ENCODE measurements at places on chromosomes 3 and 15.

GRCh38 chr15:78629716-78630065 lies 8.9 kb upstream of the CHRNA3 start:
- no peak for DNase-seq

- no peak for DNase-seq
Observed at GRCh38 chr3:157098823-157099185, 61.1 kb downstream of the CCNL1 start.

GRCh38 chr15:50051811-50052419 lies 67.1 kb downstream of the ATP8B4 start:
- no peak for DNase-seq

DNA sequence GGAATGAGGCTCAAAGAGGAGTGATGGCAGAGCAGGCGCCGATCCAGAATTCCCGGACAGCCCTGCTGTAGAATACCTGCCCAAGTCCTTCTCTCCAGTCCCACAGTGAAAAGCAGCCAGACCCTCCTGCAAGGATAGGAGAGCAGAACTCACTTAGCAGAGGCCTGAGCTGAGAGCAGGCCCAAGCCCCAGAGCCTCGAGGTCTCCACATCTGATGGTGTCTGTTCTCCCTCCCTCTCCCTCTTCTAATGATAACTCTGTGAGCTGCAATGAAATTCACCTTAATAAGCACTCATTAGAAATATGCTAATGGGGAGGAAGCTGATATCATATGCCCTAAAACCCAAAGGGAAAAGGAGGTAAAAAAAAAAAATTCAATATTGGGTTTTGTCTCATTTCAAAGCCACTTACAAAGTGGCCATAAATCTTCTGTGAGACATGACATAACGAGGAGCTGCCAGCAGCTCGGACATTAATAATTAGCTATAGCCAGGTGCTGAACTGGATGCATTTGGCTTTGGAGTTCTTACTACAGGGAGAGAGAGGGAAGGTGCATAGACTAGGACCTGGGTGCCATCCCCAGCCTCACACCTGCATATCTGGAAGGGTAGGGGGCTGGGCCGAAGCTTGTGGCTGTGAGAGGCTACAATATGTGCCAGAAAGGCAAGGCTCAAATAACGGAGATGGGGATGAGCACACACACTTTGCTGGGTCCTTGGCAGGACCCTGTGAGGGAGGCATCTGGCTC lies 108.4 kb downstream of the MEGF11 start:
- DNase-seq: no peak

DNA sequence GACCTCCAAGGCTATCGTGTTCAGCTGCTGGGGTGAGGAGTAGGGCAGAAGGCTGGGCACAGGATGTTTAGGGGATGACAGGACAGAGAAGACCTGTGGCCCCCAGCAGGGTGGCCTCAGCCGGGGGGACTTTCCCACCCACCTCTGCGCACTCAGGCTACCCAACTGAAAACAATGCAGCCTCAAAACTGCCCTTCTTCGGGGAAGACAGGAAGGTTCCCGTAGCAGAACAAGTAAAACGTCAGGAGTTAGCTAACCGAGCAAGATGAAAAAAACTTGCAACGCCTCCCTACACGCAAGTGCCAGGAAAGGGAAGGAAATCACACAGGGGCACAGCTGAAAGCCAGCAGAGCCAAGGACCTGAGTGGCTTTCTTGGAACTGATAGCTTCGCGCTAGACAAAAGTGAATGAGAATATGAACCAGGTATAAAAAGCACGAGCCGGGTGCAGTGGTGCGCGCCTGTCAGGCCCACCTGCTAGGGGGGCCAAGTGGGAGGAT lies 38.4 kb upstream of the FURIN start:
- DNase-seq: no peak

DNA sequence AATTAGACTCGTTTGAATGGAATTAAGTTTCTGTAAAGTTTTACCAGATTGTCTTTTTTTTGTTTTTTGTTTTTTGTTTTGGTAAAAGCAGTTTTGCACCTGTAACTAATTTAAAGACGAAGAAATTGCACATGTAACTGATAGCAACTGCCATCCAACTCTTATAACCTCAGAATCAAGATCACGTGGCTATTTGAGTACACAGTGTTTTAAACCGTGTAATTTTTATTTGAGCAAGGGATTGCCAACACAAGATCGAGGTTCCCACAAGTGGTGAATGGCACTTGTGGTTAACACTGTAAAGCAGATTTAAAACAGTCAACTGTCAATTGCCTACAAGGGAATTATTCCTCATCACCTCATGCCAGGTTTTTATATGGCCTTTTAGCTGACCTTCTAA lies 67.3 kb downstream of the PPARG start:
- no peak for DNase-seq

- no peak for DNase-seq
Observed at GRCh38 chr3:111729087-111729846, 129.8 kb upstream of the PHLDB2 start.

DNA sequence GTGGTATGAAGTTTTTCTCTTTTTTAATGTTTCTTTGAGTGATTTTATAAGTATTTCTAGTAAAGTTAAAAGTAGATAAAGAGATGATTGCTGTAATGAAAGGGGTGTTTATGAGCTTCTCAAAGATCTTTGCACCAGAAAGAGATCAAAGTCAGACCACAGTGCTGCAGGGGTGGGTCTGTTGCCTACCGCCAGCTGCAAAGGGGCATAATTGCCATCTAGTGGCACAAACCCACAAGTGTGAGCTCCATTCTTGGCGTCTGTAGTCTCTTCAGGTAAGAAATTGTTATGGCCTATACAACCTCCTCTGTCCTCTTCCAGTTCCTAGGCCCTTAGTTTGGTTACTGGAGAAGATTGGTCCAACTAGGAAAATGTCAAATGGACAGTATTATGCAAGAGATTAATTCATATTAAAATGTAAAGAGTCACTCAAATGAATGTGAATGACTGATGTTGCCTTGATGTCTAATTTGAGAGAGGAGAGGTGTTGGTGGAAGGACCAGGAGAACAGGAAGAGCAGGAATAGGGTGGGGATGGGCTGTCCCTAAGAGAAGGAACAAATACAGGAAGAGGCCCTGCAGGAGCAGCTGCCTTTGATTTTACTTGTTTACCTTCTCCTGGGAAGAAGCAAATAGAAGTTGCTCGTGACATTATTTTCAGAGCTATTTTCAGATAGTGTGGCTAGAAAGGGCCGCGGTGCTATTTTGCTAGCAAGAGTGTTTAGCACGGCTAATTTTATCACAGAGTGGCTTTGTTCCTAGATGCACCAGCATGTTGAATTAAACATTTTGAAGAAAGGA lies 53.0 kb upstream of the GSK3B start:
- no peak for DNase-seq

GRCh38 chr3:86379280-86379679 lies 611.7 kb downstream of the VGLL3 start:
- no peak for DNase-seq

DNA sequence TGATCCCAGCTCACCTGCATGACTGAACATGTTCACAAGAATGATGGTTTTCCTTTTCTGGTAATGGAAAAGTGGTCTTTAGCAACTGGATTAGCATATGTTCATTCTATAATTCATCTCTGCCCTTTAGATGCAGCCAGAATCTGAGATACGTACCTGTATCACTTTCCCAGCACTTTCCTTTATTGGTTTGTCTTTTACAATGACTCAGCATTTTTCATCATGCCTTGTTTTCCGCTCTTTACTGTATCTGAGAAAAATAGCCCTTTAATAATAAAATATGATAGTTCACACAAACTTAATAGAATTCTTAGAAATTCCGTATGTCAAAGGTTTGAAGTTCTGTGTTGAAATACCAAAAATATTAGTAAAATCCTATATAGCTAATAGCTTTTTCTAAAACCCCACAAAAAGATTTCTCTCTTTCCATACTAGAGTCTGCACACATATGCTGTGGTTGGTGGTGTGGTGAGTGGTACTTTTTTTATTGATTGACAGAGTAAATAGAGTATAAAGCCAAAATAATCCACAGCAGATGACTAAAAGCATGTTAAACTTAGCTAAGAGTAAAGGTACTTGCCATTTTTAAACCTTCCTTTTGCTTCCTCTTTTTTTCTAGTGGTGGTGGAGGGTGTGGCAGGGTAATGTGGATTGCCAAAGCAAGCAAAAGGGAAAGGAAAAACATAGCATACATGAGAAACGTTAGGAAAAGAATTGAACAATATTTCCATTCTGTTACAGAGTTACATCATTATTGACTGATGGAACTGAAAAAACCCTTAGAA lies 328.9 kb upstream of the RBMS3 start:
- no peak for DNase-seq

GRCh38 chr15:26525096-26525495 lies 247.8 kb downstream of the GABRB3 start:
- no peak for DNase-seq
